ENCODE measurements at places on chromosomes 2 and 18.

DNA sequence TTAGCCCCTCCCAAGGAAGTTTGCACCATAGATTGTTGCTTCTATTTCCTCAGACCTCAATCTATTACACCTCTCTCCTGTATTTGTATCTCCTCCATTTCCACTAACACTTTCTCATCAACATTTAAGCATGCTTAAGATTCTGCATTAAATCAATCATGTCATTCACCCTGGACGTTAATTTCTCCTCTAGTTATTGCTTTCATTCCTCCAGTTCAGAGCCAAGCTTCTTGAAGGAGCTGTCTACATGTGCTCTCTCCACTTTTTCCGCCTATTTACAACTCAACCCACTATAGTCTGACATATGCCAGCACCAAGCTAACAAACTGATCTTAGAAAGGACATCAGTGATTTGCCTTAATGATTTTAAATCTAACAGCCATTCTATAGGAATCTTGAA lies 99.5 kb downstream of the OLA1 start:
- no peak for DNase-seq

- no peak for DNase-seq
Measured at GRCh38 chr2:101546376-101547058, 71.6 kb upstream of the RFX8 start.

- DNase-seq = no peak
Measured at GRCh38 chr2:43714164-43714563, 37.9 kb upstream of the C1GALT1C1L start.

DNA sequence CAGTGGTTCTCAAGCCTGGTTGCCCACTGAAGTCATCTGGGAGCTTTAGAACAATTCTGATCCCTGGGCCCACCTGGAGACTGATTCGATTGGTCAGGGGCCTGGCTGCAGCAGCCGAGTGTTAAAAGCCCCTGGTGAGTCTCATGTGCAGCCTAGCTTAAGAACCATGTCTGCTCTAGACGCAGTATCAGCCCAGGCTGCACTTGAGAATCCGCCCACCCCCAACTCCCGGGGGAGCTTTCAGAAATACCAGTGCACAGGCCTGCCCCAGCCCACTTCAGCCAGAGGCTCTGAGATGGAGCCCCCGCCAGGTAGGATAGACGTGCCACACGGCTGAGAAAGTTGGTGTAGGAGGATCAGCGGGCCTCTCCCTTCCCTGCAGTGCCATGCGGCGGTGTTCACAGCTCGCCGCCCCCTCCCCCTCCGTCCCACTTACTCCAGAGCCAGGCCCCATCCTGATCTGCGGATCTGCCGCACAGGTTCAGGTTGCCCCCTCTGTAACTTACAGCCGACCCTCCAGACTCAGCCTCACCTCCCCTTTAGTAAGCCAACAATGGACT lies 209.0 kb upstream of the RAB12 start:
- no peak for DNase-seq

DNA sequence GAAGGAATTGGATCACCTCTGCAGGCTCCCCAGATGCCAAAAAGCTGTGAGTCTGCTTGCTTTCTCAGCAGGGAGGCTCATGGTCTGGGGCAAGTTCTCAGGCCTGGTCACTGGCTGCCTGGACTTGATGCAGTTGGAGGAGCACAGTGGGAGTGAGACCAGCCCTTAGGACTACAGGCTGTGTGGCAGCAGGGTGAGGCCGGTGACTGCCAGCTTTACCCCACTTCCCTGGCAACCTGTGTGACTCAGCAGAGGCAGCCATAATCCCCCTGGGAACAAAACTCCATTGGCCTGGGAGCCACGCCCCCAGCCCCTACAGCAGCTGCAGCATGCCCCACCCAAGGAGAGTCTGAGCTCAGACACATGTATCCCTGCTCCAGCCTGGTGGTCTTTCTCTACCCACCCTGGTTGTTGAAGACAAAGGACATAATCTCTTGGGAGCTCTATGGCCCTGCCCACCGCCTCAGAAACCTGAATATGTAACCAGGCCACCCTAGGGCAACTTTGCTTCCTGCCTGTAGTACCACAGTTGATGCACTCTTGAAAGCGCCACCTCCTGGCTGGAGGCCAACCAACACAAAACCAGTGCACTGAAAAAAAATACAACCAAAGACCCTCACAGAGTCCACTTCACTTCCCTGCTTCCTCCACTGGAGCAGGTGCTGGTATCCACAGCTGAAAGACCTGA lies 106.8 kb upstream of the SPATS2L start:
- no peak for DNase-seq

GRCh38 chr18:6929370-6930102 lies 188.1 kb downstream of the LAMA1 start:
- no peak for DNase-seq

DNA sequence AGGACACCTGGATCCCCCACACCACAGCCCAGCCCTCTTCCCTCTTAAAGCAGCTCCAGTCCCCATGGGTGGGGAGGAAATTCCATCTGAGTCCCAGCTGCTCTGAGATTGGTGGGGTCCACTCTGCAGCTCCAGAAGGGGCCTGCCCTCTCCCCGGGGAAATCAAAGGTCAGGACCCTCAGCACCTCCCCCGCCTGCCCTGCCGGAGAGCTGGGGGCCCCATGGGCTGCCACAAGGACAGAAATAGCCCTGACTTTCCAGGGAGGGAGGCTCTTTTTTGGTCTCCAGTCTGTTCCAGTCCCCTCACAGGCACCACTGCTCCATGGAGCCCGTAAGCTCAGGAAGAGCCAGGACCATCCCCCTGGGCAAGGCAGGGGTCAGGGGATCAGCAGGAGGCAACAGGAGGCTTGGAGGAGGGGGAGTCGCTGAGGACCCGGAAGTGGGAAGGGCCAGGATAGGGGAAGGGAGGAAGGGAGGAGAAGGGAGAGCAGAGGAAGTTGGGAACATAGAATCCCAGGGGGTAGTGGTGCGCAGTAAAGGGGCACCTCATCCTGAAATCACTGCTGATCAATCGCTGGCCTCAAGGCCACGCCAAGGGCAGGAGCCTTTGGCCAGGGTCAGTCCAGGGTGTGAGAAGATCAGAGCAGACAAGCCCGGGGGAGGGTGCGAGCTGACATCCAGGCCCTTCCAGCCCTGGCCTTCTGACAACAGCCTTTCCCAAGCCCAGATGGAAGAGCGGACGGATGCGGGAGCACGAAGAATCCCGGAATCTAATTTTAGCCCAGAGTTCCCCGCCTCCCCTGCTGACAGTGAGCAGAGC lies 7.6 kb downstream of the ADRA2B start:
- DNase-seq = no peak

- no peak for DNase-seq
Measured at GRCh38 chr2:217035967-217036366, 176.1 kb upstream of the TNP1 start.

GRCh38 chr2:240426845-240427721 lies 8.4 kb upstream of the GPC1 start:
- DNase-seq = no peak

- DNase-seq = no peak
Measured at GRCh38 chr2:86821306-86821705, 30.6 kb upstream of the CD8A start.

GRCh38 chr2:231373786-231374349 lies 21.6 kb upstream of the B3GNT7 start:
- DNase-seq = no peak

DNA sequence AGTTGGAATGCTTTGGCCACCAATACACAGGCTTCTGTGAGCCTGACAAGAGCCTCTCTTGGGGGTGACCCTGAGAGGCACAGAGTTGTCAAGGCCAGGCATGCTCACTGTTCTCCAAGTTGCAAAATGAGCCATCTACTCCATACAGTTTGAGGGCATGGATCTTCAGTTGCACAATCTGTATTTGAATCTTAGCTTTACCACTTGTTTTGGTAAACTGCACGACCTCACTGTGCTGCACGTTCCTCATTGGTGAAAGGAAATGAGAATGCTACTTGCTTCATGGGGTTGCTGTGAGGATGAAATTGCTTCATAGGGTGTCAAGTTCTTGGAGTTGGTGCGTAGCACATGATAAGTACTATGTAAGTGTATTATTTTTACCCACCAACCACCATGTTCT lies 12.0 kb upstream of the HAAO start:
- no peak for DNase-seq

GRCh38 chr2:241966647-241967466 lies 97.3 kb downstream of the RTP5 start:
- no peak for DNase-seq

DNA sequence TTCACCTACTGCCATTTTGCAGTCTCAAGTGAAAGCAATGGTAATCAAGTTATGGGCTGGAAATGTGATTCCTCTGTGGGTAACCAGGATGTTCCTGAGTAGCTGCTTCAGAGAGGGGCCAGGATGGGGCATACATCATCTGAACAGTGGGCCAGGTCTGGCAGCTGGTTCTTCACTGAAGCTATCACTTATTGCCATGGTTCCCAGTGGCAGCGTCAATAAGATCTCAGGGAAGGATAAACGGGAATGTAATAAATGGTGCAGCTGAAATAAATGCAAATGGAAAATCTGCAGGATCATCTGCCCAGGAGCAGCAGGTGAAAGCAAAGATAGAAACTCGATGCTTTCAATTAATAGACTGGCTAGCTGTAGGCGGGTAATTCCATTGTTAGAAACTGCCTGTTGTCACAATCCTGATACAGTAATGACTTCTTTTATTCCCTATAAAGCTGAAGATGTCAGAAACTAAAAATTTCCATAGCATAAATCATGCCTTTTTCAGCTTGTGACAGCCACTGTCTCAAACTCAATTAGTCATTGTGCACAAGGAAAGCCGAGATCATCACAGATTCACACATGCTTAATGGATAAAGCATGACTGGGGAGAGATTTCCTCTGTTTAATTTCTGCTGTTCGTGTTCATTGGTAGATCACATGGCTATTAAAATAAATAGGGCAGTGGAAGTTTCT lies 56.2 kb upstream of the CCDC85A start:
- DNase-seq = no peak

- DNase-seq = no peak
Measured at GRCh38 chr18:58716060-58716756, 44.9 kb downstream of the MALT1 start.

DNA sequence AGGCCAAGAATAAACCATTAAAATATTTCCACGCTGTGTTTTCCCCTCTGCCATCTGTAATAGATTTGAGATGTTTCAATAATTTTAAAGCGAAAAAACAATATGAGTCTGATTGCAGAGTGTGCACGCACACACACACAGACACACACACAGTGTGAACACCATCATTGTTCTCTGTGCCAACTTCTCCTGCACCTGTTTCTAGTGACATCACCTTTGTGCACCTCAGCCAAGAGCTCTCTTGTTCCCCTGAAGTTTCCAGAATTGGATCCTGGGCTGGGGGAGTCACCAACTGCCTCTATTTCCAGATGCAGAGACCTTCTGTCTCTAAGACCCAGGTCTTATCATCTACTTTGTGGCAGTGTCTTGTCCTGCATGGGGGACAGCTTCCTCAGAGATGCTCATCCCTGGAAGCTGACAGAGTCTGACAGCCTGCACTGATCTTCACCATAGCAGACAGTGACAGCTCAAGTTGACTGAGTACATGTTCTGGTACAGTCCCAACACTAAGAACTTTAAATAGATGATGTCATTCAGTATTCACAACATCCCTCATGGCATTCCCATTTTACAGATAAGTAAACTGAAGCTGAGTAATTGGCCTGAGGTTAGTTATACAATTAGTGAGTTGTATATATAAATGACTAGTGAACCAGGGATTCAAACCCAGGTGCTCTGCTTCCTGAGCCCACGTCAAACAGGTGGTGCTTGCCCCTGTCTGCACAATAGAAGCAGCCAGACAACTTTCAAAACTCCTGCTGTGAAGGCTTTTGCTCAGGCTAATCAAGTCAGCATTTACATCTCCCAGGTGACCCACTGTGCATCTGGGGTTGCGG lies 39.4 kb downstream of the ACOXL start:
- no peak for DNase-seq

- no peak for DNase-seq
Measured at GRCh38 chr2:239149501-239149900, 251.3 kb downstream of the HDAC4 start.

- no peak for DNase-seq
Measured at GRCh38 chr2:33023728-33024500, 77.2 kb downstream of the LTBP1 start.

DNA sequence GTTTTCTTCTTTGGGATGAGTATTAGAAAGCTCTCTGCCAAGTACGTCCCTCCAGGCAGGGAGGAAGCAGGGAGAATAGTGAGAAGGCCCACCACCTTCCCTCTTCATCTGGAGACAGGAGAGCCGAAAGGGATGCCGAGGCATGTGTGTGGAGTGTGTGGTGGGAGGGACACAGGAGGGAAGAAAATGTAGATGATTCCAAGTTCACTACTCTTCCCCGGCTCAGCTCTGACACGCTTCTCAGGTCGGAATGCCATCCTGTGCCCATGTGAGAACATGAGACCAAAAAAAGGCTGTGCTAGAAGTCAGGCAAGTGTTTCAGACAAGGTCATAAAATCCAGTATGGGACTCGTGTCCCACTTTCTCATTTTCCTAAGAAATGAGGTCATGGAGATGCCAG lies 47.4 kb downstream of the GYPC start:
- no peak for DNase-seq

GRCh38 chr2:235045336-235045972 lies 93.6 kb downstream of the SH3BP4 start:
- no peak for DNase-seq

- DNase-seq = no peak
Measured at GRCh38 chr2:68684197-68684596, 40.8 kb downstream of the PROKR1 start.

DNA sequence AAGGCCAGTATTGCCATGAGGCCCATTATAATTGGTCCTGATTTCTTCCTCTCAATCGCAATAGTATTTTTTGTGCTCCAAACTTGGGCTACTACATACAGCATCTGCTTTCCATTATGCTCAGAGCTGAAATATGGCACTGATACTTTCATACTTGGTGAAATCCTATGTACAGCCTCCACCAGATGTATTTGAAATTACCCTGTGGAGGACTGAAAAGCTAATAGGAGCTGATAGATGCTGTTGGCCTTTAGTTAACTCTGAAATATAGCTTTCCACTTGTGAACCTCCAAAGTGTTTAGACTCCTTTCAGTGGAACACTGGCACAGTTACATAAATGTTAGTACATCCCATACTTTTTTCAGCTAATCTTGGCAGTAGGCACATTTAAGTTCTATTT lies 205.7 kb downstream of the NEDD4L start:
- DNase-seq = no peak

DNA sequence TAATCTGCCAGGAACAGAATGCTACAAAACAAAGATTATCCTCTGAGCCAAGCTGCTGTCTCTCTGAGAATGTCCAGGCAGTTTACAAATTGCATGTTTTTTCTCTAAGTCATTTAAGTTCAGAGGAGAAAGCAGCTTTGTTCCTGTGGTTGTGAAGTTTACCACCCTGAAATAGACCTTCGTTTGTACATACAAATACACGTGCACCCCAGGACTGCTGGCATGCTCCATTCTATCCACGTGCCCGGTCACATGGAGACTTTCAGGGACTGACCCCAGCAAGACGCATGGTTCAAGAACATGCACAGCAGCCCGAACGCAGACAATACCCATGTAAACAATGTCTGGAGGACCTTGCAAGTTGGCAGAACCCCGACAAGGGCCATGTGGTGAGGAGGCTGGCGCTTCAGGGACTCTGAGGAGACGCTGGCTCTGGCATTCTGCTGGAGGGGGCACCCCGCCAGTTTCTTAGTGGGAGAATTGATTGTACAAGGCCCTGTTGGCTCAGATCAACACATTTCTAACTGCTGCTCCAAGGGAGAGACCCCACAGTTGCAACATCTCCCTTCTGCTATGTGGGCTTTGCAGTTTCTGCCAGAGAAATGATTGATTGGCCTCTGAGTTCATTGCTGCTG lies 33.3 kb downstream of the FAM178B start:
- no peak for DNase-seq

- no peak for DNase-seq
Measured at GRCh38 chr2:239361311-239361642, 39.5 kb downstream of the HDAC4 start.

All from GM12892 (cell line).